ENCODE measurements at places on chromosomes 16 and 17.
A peak's percentile ranks its signal among the peaks of the same experiment; 100 is the strongest.

DNA sequence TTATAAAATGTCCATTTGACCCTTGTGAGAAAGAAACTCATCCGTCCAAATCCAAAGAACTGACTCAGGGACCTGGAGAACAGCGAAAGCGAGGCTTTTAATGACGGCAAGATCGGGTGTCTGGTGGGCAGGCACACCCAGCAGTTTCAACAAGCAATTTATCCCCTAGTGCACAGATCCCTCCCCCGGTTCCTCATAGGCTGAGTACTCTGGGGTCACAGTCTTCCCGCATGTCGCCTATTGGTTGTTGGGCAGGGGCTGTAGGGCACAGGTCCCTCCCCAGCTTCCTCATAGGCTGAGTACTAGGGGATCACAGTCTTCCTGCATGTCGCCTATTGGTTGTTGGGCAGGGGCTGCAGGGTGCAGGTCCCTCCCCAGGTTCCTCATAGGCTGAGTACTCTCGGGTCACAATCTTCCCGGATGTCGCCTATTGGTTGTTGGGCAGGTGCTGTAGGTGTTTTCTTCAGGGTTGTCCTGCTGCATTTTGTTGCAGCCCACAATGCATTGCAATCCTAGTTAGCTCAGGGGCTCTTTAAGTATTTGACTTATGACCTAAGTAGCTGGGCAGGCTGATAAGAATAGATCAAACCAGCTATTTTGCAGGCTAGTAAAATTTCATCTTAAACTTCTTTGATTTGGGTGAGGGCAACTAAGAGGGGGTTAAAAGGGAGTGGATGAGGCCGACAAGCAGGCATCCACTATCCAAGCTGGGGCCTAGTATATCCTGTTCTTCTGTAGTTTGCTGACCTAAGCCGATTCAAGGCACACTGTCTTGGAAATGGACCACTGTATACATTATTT is 3.6 kb upstream of the UTS2R start:
- no peak for DNase-seq

GRCh38 chr16:88510091-88510994 is 57.3 kb downstream of the ZFPM1 start:
- no peak for DNase-seq

DNA sequence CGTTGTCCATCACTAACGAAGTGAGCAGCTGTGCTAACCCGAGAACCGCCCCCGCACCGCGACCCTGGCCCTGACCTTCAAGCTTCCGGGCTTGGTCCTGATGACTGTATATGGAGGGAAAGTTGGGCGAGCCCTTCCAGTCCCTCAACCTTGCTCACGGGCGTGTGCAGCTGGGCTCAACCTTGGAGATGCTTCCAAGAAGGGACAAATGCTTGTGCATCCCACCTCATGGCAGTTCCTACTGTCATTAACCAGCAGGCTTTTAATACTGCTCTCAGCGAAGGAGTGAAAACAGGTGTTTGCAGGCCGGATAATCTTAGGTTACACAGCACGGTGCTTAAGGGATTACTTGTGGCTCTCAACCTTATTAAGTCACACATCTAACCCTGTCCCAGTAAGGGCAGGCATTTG is 33.5 kb downstream of the SRL start:
- DNase-seq = peak; percentile 65

DNA sequence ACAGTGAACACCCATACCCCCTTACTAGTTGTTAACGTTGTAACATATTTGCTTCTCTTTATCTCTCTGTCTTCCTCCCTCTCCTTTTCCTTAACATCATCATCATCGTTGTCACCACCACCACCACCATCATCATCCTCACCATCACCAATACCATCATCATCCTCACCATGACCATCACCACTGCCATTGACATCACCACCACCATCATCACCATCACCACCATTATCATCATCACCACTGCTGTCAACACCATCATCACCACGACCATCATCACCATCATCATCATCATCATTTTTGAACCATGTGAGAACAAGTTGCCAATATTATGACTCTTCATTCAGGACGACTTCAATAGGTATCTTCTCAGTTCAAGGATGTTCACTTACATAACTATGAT is 35.5 kb downstream of the SHISA6 start:
- no peak for DNase-seq

- DNase-seq = no peak
Measured at GRCh38 chr17:77101521-77102410, 39.0 kb upstream of the SEC14L1 start.

- DNase-seq = peak; percentile 97
Measured at GRCh38 chr17:64145751-64146417, 15.9 kb upstream of the ERN1 start.

DNA sequence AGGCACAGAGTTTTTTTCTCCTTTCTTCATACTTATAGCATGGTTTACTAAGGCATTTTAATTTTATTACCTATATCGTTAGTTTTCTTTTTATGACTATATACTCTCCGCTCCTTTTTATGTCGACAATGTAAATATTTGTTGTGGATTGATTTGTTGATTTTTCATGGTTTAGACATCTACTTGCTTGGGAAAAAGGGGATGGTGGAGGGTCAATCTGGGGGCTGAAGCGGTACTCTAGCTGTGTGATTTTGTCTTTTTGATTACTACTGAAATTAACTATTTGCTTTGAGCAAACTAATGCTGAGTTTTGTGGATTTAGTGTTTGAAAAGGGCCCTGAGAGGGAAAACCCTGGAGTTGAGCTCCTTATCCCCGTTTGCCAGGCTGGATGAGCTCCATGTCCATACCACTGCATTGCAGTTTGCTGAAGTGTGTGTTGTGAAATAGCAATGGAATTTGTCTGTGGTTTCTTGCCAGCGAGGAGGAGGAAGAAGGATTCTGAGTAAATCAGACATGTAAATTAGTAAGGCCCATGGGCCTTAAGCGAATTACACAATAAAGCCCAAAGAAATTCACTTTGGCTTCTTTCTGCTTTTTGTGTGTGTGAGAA is 72.0 kb downstream of the FTO start:
- DNase-seq = peak; percentile 29

- DNase-seq = no peak
Measured at GRCh38 chr16:50816901-50817555, 75.1 kb downstream of the CYLD start.

GRCh38 chr17:36825113-36825512 is 112.2 kb upstream of the LHX1 start:
- no peak for DNase-seq

GRCh38 chr17:21125862-21126261 is 902 bp upstream of the DHRS7B start:
- DNase-seq = no peak

- no peak for DNase-seq
Measured at GRCh38 chr17:29347831-29348629, 42.1 kb upstream of the TAOK1 start.

- peak; percentile 32 for DNase-seq
Measured at GRCh38 chr17:58323366-58324055, 5.1 kb downstream of the TSPOAP1 start.

- no peak for DNase-seq
Measured at GRCh38 chr16:58378401-58378800, 13.9 kb upstream of the GINS3 start.

DNA sequence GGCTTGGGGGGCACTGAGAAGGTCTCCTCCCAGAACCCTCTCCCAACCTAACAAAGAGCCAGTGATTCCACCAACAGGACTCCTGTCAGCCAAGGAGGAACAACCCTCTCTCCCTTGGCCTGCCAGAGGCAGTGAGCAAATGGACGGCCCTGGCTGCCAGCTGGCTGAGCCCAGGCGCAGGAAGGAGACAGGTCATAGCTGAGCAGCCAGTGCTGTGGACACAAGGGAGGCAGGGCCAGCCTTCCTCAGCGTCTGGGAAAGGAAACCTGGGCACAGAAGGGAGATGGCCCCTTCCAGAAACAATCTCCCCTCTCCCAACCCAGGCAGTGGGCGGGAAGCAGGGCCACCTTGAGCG is 2.1 kb downstream of the MPO start:
- DNase-seq = peak; percentile 66

- no peak for DNase-seq
Measured at GRCh38 chr16:2715064-2715463, 5.0 kb downstream of the PRSS27 start.

GRCh38 chr16:77531752-77532151 is 96.9 kb upstream of the ADAMTS18 start:
- no peak for DNase-seq

GRCh38 chr16:57987441-57988177 is 12.9 kb downstream of the ZNF319 start:
- DNase-seq = no peak

GRCh38 chr17:81037026-81037797 is 2.3 kb downstream of the BAIAP2 start:
- DNase-seq = peak; percentile 88

DNA sequence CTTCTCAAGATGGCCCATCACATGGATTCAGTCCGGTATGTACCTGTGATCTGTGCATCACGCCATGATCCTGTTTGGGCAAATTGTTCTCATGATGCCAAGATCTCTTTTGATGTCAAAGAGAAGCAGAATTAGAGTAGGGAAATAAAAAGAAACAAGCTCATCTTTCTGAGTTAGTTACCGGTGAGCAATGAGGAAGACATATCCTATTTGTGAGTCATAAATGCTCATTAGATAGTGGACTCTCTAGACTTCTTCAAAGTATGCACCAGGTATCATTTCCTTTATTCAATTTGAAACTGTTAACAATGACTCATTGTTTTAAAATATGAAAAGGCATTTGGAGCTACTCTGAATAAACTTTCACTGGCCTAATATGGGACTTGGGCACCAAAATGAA is 8.0 kb upstream of the KRTAP4-12 start:
- no peak for DNase-seq

GRCh38 chr16:46782320-46782719 is 34.2 kb upstream of the MYLK3 start:
- DNase-seq = no peak

DNA sequence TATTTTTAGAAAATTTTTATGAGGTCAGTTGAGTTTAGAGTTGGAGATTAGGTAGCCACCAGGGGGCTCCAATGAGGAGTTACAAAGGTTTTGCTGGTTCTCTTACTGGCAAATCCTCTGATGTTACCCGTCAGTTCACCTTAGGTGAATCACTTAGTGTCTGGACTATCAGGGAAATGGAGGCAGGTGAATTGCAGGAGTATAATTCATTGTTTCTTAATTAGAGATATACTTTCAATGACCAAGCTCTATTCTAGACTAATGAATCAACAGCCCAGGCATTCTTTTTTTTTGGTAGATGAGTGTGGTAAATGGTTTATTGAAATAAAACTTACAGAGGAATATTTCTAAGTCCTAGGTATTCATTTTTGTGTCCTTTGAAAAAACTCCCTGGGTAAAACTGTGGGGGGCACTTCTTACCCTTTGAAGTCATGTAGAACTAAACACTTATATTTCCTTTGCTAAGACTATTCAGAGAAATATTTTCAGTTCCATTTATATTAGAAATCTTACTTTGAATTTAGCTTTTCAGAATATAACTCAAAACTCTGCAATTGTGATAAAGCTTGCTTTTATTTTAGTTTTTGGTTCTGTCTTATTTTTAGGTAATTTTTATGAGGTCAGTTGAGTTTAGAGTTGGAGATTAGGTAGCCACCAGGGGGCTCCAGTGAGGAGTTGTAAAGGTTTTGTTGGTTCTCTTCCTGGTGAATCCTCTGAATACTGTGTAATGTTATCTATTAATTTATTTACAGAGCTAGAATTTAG is 17.7 kb downstream of the PSMD11 start:
- no peak for DNase-seq

DNA sequence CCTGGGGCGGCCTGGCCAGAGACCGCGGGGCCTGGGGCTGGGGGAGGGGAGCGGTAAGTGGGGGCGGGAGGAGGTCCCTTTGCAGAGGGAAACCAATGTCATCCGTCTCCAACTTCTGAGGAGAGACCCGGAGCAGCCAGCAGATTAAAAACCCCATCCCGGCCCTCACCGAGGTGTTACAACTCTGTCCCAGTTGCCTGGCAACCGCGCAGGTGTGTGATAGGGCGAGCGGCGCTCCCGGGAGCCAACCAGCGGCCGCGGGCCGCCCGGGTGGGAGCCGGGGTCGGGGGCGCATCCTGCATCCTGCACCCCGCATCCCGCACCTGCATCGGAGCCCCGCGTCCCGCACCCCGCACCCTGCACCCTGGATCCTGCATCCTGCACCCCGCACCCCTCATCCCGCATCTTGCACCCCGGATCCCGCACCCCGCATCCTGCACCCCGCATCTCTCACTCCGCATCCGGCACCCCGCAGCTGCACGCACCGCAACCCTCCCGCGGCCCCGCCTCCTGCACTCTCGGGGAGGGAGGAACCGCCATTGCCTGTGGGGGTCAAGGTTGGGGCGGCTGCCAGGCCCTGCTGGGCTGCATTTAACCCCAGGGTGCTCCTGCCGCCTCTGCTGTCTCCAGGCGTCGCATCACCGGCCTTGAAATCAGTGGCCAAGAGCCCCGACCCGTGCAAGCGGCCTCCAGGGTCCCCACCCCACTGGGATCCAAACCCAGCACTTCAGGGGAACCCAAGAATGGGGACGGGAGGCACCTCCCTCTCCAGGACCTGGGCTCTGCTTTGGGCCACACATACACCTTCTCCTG is 47.3 kb downstream of the RTN4RL1 start:
- no peak for DNase-seq

DNA sequence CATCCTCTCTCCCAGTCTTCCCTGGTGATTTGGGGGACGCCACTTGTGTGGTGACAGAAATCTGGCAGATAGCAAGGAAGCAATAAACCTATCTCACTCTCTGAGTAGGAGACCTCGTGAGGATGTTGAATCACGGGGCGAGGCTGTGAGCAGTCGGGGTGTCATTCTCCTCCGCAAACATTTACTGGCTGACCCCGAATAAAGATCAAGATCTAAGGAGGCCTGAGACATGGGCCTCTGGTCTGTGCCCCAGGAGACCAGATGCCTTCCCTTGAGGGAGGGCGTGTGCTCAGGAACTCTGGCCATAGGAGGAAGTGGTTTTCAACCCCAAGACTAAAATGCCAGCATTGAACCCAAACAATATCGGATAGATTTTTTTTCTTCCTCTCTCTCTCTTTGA is 53.1 kb downstream of the FOXL1 start:
- DNase-seq = no peak

DNA sequence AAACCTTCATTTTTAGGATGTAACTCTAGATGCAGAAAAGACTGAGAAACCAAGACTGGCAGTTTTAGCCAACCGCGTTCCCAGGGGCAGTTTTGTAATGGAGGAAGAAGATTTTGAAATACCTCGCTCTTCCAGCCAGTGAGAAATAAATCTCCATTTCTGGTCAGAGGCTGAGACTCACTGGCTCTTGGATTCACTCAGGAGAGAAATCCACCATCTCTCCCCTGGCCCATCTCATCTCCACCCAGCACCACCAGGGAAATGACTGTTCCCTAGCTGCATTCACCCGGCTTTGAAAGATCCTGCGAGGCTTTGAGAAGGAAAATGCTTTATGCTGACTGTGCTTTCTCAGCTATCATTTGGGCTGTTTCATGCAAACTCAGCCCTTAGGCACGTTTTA is 185.2 kb downstream of the SOX9 start:
- DNase-seq = peak; percentile 48

- no peak for DNase-seq
Measured at GRCh38 chr17:49696233-49696761, 11.5 kb downstream of the SLC35B1 start.

DNA sequence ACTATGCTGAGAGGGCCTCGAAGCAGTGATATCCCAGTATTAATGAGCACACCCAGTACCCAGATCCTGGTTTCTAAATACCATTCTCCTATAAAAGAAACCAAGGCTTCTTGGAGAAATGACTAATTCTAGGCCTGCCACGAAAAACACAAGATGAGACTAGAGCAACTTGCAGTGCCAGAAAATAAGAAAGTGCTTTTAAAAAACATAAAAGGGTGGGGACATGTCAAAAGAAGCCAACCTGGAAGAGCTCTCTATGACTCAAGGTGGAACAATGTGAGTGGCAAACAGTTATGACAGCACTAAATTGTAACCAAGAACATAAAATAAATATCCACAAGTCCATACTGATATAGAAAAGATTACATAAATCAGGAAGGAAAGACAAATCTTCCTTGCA is 153.2 kb upstream of the KCNJ18 start:
- DNase-seq = no peak
